Neural progenitor cell (in vitro differentiated cells): ENCODE measurements at places on chromosomes 13 and 19. TPM values are rescaled to one million over a fixed set of nuclear protein-coding genes. Genes with fewer than 3 reads are reported as not detected.

GRCh38 chr19:50819636-50820035, 4.0 kb downstream of the KLK1 start:
- no peak for DNase-seq
- peaks cover 95% of the 10 kb centered on the region for H3K27me3 ChIP-seq
- H3K27ac ChIP-seq, result no peak overlapping the region
- H3K36me3 ChIP-seq, result no peaks in the 10 kb centered on the region
- no peak overlapping the region for H3K4me3 ChIP-seq

GRCh38 chr13:96935901-96936300, 58.4 kb downstream of the OXGR1 start:
- no peak for DNase-seq
- no peak overlapping the region for H3K4me3 ChIP-seq
- no peak overlapping the region for H3K27ac ChIP-seq
- H3K4me1 ChIP-seq, result peaks cover 18% of the 10 kb centered on the region
- H3K36me3 ChIP-seq, result no peaks in the 10 kb centered on the region
- no peaks in the 10 kb centered on the region for H3K27me3 ChIP-seq

The APC2 gene
- total RNA-seq, result 1.3 and 12.2 TPM in 2 replicates

The RASA3 gene
- total RNA-seq, result 2.9 and 6.0 TPM in 2 replicates
